ENCODE measurements at places on chromosomes 6 and 20. TPM values are rescaled to one million over a fixed set of nuclear protein-coding genes. Genes with fewer than 3 reads are reported as not detected.

The BMP5 gene
- 2.1 TPM for polyA plus RNA-seq

The LTA gene
- polyA plus RNA-seq: not detected

The EBF4 gene
- polyA plus RNA-seq: 4.6 TPM

The ZNF512B gene
- 1.2 TPM for polyA plus RNA-seq

The PPP1R11 gene
- 107 TPM for polyA plus RNA-seq

The TFAP2B gene
- polyA plus RNA-seq: not detected

Data from sigmoid colon (tissue), 7 donors.